ENCODE measurements at places on chromosomes 7 and 10.

GRCh38 chr7:70630818-70631457 lies 501.0 kb upstream of the GALNT17 start:
- DNase-seq, result no peak

DNA sequence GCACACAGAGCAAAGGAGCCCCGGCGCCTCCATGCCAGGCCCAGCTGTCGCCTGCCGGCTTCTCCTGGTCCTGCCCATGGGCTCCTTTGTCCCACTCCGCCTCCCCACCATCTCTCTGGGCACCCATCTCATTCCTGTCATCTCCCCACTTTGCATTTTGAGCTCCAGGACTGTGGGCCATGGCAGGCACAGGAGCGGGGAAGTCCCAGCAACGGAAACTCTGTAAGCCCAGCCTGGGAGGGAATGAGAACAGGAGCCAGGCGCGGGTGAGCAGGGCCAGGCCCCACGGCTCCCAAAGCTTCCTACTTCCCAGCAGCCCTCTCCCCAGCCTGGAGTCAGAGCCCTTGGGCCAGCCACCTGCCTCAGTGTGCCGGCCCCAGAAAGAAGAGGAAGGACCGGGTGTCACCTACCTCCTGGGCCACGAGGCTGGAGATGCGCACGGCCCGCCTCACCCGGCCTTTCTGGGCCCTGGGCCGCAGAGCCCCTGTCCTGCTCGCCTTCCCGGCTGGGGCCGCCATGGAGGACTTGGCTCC lies 23.1 kb downstream of the KCNH2 start:
- no peak for DNase-seq

DNA sequence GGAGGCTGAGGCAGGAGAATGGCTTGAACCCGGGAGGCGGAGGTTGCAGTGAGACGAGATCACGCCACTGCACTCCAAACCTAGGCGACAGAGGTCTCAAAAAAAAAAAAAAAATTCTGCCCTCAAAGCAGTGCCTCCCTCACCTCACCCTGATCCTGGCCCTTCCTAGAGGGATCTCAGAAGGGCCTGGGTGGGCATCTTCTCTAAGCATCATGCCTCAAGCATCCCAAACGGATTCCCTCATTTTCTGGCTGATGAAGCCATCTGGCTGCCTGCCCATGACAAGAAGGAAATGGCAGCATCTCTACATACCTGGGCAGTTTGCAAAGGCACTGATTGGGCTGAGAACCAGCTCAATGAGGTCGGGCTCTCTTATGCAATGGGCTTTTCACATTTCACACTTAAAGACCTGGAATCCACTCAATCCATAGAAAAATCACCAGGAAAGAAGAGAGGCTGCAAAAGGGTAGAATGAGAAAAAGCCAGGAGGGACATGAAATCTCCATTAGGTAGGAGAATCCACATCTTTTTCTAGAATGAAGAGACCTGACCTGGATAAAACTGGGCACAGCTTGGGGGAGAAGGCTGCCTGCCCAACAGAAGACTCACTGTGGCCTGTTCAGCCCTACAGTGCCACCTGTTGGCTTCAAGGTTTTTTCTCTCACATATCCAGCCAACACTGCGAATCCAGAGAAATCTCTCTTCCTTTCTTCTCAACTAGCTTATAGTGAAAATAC lies 48.1 kb downstream of the PDLIM1 start:
- peak; percentile 45 for DNase-seq

- no peak for DNase-seq
These were observed 57.8 kb upstream of the ANKRD30A start for GRCh38 chr10:37067576-37067975.

DNA sequence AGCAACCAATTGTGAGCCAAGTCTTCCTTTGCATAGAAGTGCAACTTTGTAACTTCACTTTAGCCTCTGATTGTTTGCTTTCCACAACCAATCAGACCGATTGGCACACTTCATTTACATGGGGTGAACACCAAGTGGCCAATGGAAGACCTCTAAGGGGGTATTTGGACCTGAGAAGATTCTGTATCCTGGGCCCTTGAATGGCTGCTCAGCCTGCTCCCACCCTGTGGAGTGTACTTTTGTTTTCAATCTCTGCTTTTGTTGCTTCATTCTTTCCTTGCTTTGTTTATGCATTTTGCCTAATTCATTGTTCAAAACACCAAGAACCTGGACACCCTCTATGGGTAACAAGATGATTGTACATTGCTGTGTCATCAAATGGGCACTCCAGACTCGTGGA lies 385.7 kb upstream of the NRP1 start:
- DNase-seq, result no peak
